Suprapubic skin (tissue), 4 donors: ENCODE measurements at places on chromosomes 6 and 20. TPM values are rescaled to one million over a fixed set of nuclear protein-coding genes. Genes with fewer than 3 reads are reported as not detected.

DNA sequence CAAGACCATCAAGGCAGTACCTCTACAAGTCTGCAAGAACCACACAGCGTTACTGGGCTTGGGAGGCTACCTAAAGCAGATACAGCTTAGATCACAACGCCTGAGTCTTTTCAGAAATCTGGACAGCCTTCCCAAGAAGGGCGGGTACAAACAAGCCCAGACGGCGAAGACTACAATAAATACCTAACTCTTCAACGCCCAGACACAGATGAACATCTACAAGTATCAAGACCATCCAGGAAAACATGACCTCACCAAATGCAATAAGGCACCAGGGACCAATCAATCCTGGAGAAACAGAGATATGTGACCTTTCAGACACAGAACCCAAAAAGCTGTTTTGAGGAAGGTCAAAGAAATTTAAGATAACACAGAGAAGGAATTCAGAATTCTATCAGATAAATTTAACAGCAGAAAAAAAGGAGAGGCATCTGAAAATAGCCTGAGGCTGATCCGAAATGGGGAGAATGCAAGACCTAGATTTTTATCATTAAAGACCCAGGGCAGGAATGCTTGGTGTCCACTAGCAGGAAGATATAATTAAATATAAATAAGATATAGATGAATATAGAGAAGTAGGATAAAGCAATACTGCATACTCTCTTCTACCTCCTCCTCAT lies 131.7 kb upstream of the COL21A1 start:
- no peak overlapping the region for H3K27ac ChIP-seq
- no peaks in the 10 kb centered on the region for H3K36me3 ChIP-seq
- no peak overlapping the region for H3K4me3 ChIP-seq
- H3K4me1 ChIP-seq = peaks cover 42% of the 10 kb centered on the region
- DNase-seq = no peak
- no peaks in the 10 kb centered on the region for H3K27me3 ChIP-seq

GRCh38 chr20:24350923-24351368 lies 118.5 kb upstream of the SYNDIG1 start:
- DNase-seq = no peak
- no peaks in the 10 kb centered on the region for H3K4me1 ChIP-seq
- no peak overlapping the region for H3K27ac ChIP-seq
- no peaks in the 10 kb centered on the region for H3K27me3 ChIP-seq
- no peaks in the 10 kb centered on the region for H3K36me3 ChIP-seq
- H3K4me3 ChIP-seq = no peak overlapping the region

The LAMA4 gene
- 16.6 TPM for total RNA-seq

The LY6G5C gene
- total RNA-seq = not detected

The CALHM5 gene
- total RNA-seq = 1.1 TPM

- H3K27me3 ChIP-seq = no peaks in the 10 kb centered on the region
- H3K4me1 ChIP-seq = no peaks in the 10 kb centered on the region
- no peak overlapping the region for H3K4me3 ChIP-seq
- no peak overlapping the region for H3K27ac ChIP-seq
These were observed 54.7 kb upstream of the TMEM181 start for GRCh38 chr6:158505194-158505593.

GRCh38 chr20:40476461-40476860 lies 212.6 kb downstream of the MAFB start:
- no peaks in the 10 kb centered on the region for H3K27me3 ChIP-seq
- no peak for DNase-seq
- no peak overlapping the region for H3K27ac ChIP-seq
- peaks cover 5% of the 10 kb centered on the region for H3K4me1 ChIP-seq

DNA sequence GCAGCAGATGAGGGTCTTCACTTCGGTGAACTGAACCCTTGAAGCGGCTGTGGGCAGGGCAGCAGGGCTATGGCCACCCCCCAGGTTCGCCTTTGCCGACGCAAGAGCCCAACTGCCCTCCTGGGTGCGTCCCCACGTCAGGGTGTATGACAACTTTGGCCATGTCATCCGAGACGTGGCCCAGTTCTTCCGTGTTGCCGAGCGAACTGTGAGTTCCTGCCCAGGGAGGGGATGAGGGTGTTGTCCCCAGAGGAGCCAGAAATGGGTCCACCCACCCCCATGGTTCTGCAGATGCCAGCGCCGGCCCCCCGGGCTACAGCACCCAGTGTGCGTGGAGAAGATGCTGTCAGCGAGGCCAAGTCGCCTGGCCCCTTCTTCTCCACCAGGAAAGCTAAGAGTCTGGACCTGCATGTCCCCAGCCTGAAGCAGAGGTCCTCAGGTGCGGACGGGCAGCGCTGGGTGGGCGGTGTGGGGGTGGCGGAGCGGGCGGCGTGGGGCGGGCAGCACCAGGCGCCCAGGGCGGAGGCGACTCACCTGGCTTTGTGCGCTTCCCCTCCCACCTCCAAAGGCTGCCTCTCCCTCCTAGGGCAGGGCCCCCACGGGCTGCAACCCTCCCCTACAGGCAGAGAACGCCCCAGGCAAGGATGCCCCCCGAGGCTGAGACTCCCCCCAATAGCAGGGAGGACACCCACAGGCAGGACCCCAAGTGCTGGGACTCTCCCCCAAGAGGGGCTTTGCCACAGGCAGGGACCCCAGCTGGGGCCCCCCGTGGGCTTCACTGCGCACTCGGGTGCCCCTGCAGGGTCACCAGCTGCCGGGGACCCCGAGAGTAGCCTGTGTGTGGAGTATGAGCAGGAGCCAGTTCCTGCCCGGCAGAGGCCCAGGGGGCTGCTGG lies 6.2 kb upstream of the TNFRSF6B start:
- no peak overlapping the region for H3K27ac ChIP-seq
- H3K27me3 ChIP-seq = no peaks in the 10 kb centered on the region
- no peak overlapping the region for H3K4me3 ChIP-seq
- peaks cover 78% of the 10 kb centered on the region for H3K4me1 ChIP-seq
- no peaks in the 10 kb centered on the region for H3K36me3 ChIP-seq
- DNase-seq = no peak

- no peaks in the 10 kb centered on the region for H3K27me3 ChIP-seq
- H3K4me3 ChIP-seq = no peak overlapping the region
These were observed 412.8 kb upstream of the NRSN1 start for GRCh38 chr6:23713211-23713610.

The ZSWIM1 gene
- 14.6 TPM for total RNA-seq

- peaks cover 10% of the 10 kb centered on the region for H3K4me1 ChIP-seq
- H3K27me3 ChIP-seq = no peaks in the 10 kb centered on the region
- no peak overlapping the region for H3K27ac ChIP-seq
- DNase-seq = no peak
- H3K36me3 ChIP-seq = no peaks in the 10 kb centered on the region
- H3K4me3 ChIP-seq = no peak overlapping the region
These were observed 20.2 kb downstream of the RAMACL start for GRCh38 chr6:166566026-166567011.

GRCh38 chr20:64101731-64102621 lies 5.4 kb downstream of the NPBWR2 start:
- no peak overlapping the region for H3K27ac ChIP-seq
- H3K4me3 ChIP-seq = peak overlapping the region; percentile 46
- no peaks in the 10 kb centered on the region for H3K36me3 ChIP-seq

GRCh38 chr6:170433163-170434116 lies 119.7 kb downstream of the PSMB1 start:
- H3K27me3 ChIP-seq = no peaks in the 10 kb centered on the region
- no peaks in the 10 kb centered on the region for H3K36me3 ChIP-seq
- H3K4me1 ChIP-seq = peaks cover 8% of the 10 kb centered on the region
- no peak for DNase-seq
- no peak overlapping the region for H3K4me3 ChIP-seq

GRCh38 chr6:145707397-145707796 lies 27.9 kb downstream of the EPM2A start:
- no peak overlapping the region for H3K4me3 ChIP-seq
- no peak for DNase-seq
- H3K27me3 ChIP-seq = no peaks in the 10 kb centered on the region
- H3K36me3 ChIP-seq = no peaks in the 10 kb centered on the region
- no peak overlapping the region for H3K27ac ChIP-seq

DNA sequence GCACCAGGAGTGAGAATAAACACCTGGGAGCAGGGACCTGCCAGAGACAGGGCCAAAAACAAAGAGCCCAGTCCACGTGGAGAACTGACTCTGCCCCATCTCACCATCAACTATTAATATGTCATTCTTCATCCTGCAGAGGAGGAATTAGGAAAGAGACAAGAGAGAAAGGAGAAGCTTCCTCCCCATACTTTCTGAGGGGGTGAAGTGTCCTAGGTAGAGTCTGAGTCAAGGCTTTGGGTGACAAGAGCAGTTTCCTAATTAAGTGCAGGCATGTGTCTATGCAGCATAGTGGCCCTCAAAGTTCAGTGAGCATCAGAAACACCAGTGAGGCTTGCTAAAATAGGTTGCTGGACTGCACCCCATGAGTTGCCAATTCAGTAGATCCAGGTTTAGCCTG lies 40.7 kb upstream of the BMP2 start:
- H3K4me1 ChIP-seq = no peaks in the 10 kb centered on the region
- no peaks in the 10 kb centered on the region for H3K27me3 ChIP-seq
- no peak overlapping the region for H3K27ac ChIP-seq
- no peak overlapping the region for H3K4me3 ChIP-seq
- no peak for DNase-seq
- no peaks in the 10 kb centered on the region for H3K36me3 ChIP-seq

The OGFR gene
- 54.1 TPM for total RNA-seq

The KCNS1 gene
- 1.0 TPM for total RNA-seq

The SLC22A3 gene
- 15.6 TPM for total RNA-seq

The FAM209A gene
- total RNA-seq = 1.8 TPM

The MEP1A gene
- total RNA-seq = 0.34 TPM

GRCh38 chr6:87590990-87591389 lies 1.1 kb downstream of the ORC3 start:
- no peak overlapping the region for H3K27ac ChIP-seq
- no peaks in the 10 kb centered on the region for H3K27me3 ChIP-seq
- peaks cover 35% of the 10 kb centered on the region for H3K4me1 ChIP-seq
- peak overlapping the region; percentile 75 for H3K4me3 ChIP-seq

The HMGN3 gene
- 31.0 TPM for total RNA-seq

- no peak overlapping the region for H3K27ac ChIP-seq
- H3K4me3 ChIP-seq = no peak overlapping the region
- no peak for DNase-seq
- no peaks in the 10 kb centered on the region for H3K4me1 ChIP-seq
- no peaks in the 10 kb centered on the region for H3K36me3 ChIP-seq
These were observed 168.3 kb downstream of the COL9A1 start for GRCh38 chr6:70134542-70134941.

GRCh38 chr20:57779401-57780003 lies 69.7 kb upstream of the PMEPA1 start:
- H3K27me3 ChIP-seq = peaks cover 12% of the 10 kb centered on the region
- no peak overlapping the region for H3K4me3 ChIP-seq
- peak; percentile 25 for DNase-seq
- no peaks in the 10 kb centered on the region for H3K4me1 ChIP-seq
- H3K36me3 ChIP-seq = no peaks in the 10 kb centered on the region
- H3K27ac ChIP-seq = no peak overlapping the region

The GGTLC1 gene
- not detected for total RNA-seq

GRCh38 chr6:128400875-128401274 lies 119.5 kb downstream of the PTPRK start:
- peaks cover 4% of the 10 kb centered on the region for H3K36me3 ChIP-seq
- DNase-seq = no peak

DNA sequence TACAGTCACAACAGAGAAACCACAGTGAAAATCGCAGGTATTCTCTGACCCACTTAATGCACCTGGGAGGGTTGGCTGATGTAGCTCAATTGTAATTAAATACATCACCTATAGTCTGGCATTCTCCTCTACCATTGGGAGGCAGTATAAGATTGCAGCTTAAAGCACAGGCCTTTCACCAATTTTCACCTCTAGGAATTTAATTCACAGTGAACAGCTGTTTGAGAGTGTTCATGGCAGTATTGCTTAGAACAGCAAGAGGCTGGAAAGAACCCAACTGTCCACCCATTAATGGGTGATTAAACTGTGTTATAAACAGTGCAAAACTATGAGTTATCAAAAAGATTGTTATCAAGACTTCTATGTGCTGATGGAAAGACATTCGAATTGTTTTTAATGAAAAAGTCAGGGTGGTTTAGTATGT lies 2.0 kb downstream of the EDEM2 start:
- H3K4me1 ChIP-seq = peaks cover 39% of the 10 kb centered on the region
- H3K4me3 ChIP-seq = no peak overlapping the region
- DNase-seq = no peak
- H3K27me3 ChIP-seq = no peaks in the 10 kb centered on the region
- H3K36me3 ChIP-seq = peaks cover 33% of the 10 kb centered on the region

GRCh38 chr6:17494919-17495318 lies 101.5 kb downstream of the CAP2 start:
- H3K27me3 ChIP-seq = no peaks in the 10 kb centered on the region
- H3K36me3 ChIP-seq = no peaks in the 10 kb centered on the region
- peaks cover 5% of the 10 kb centered on the region for H3K4me1 ChIP-seq
- no peak overlapping the region for H3K4me3 ChIP-seq

DNA sequence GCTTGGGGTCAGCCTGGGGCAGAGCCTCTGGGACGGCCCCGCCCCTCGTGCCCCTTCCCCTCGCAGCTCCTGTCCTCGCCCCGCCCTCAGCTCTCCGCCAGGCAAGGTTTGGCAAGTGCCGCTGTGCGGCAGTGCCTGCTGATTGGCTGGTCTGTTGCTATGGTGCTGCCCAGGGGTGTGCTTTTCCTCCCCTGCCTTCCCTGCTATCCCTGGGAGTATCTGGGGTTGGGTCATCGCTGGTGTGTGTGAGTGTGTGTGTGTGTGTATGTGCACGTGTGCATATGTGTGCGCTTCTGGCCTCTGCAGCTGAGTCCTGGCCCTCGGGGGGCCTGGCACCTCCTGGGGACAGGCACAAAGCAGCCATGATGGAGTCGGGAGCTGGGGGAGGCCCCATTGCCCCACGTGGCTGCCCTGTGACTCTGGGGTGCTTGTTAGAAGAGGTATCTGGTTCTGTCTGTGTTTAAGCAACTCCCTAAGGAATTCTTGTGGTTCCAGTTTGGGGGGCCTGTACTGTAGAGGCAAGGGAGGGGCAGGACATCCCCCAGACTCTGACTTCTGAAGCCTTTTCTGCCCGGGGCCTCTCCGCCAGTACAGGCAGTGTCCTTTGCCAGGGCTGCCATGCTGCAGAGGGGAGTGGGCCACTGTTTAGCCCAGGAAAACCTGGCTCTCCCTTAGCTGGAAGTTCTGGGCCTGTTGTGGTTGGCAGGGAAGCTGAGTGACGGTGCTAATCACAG lies 6.9 kb downstream of the RTEL1 start:
- no peak overlapping the region for H3K27ac ChIP-seq
- DNase-seq = no peak
- H3K4me1 ChIP-seq = no peaks in the 10 kb centered on the region

GRCh38 chr6:10362300-10362699 lies 52.6 kb downstream of the TFAP2A start:
- H3K4me3 ChIP-seq = no peak overlapping the region
- no peaks in the 10 kb centered on the region for H3K4me1 ChIP-seq
- H3K27ac ChIP-seq = no peak overlapping the region
- DNase-seq = no peak

DNA sequence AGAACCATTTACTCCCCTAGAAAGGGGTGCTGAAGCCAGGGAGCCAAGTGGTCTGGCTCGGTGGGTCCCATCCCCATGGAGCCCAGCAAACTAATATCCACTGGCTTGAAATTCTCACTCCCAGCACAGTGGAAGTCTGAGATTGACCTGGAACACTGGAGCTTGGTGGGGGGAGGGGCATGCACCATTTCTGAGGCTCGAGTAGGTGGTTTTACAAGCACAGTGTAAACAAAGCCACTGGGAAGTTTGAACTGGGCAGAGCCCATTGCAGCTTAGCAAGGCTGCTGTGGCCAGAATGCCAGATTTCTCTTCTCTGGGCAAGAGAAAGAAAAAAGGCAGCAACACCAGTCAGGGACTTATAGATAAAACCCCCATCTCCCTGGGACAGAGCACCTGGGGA lies 855.8 kb upstream of the CITED2 start:
- DNase-seq = no peak
- no peaks in the 10 kb centered on the region for H3K27me3 ChIP-seq
- no peaks in the 10 kb centered on the region for H3K36me3 ChIP-seq
- H3K4me3 ChIP-seq = no peak overlapping the region

The HRH3 gene
- not detected for total RNA-seq

- DNase-seq = no peak
- H3K27ac ChIP-seq = no peak overlapping the region
- no peaks in the 10 kb centered on the region for H3K36me3 ChIP-seq
- no peak overlapping the region for H3K4me3 ChIP-seq
These were observed 2.8 kb downstream of the C20orf203 start for GRCh38 chr20:32670773-32671455.
